ENCODE measurements at places on chromosomes 13 and 19.

- DNase-seq = no peak
Measured at GRCh38 chr13:57918913-57919312, 287.4 kb downstream of the PCDH17 start.

DNA sequence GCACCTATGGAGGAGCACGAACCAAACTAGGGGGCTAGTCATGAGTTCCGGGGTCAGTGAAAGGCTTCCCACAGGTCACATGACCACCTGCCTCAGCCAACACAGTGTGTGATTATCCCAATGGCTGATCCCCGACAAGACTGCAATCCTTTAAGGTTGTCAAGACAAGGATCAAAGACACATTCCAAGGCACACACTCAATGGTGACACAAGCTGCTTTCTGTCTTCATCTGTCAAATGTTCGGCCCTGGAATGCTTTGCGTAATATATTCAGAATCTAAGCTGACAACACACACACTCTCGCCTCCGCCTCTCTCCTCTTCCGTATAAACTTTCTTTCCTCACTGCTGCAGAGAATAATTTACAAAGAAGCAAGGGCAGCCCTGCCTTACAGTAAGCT, 11.7 kb downstream of the RANBP3 start:
- DNase-seq = no peak

DNA sequence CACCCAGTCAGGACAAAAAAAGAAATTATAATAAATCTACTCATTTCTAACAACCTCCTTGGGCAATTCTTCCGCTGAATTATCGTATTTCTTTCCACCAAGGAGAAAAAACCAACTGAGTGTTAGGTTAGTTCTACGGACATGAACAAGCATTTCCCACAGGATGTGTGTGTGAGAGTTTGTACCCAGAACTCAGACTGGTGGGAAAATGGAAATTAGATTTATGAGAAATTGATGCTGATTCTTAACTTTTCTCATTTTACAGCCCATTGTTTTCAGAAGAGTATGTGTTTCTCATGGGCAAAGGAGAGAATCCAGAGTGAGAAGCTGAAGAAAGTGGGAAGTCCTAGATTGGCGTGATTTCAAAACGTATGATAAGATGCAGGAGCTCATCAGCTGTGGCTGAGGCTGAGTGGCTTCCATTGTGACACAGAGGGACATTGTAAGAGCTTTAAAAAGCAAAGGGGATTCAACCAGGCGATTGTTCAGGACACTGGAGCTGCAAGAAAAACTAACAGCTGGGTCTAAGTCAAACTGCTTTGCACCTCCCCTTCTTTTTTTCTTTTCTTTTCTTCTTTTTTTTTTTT, 184.7 kb upstream of the ARGLU1 start:
- no peak for DNase-seq

DNA sequence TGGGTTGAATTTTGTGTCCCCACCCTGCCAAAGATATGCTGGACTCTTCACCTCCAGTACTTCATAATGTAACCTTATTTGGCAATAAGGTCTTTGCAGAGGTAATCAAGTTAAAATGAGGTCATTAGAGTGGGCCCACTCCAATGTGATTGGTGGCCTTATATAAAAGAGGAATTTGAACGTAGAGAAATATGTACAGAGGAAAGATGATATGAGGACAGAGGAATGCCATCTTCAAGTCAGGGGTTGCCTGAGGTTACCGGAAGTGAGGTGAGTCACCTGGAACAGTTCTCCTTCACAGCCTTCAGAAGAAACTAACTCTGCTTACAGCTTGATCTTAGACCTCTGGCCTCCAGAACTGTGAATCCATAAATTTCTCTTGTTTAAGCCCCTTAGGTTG, 69.9 kb downstream of the GPC5 start:
- DNase-seq = peak; percentile 4

- DNase-seq = no peak
Measured at GRCh38 chr19:4229179-4229931, at the start of gene EBI3. TSS of gene EBI3 (plus strand) at chr19:4229523. CDS start at chr19:4229551, 28 bp downstream.

DNA sequence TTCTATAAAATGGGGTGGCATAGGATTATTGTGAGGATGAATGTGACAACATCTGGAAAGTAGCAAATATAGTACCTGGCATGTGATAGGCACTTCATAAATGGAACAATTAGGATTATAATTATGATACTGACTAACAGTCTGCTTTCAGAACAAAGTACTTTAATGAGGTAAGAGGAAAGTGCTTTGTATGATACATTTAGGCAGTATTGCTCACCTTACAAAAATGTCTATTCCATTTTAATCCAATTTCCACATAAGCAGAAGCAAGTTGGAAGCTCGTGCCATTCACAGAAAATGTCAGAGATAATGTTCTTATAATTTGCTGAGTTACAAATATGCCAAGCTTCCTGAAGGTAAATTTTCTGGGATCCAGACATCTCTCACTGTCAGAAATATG, 16.9 kb upstream of the HTR2A start:
- DNase-seq = no peak

- peak; percentile 77 for DNase-seq
Measured at GRCh38 chr19:54792814-54793213, 10.6 kb upstream of the KIR2DL4 start.

DNA sequence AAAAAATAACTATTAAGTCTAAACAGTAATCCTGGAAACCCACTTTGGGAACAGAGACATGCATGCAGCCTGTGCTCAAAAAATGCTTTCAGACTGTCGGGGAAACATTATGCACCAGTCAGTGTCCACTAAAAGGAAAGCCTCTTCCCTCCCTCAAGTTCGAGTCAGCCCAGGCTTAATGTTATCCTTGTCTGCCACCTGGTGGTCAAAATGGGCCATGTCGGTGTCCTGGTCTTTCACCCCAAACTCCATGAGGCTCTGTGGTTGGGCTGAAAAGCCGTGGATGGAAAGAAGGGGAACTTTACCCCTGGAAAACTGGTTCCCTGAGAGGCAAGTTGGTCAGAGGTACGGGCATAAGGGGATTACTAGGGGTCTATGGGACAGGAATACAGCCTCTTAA, 88.4 kb upstream of the ZNF492 start:
- DNase-seq = peak; percentile 75

DNA sequence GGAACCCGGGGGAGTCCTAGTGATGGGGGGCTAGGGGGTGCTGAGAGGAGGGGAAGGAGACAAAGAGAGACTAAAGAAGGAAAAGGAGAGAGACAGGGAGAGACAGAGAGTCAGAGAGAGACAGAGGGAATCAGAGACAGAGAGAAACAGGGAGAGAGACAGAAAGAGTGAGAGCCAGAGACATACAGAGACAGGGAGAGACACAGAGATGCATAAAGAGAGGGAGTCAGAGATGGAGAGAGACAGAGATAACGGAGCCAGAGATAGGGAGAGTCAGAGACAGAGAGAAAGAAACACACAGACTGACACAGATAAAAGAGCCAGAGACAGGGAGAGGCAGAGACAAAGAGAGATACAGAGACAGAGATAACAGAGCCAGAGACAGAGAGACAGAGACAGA, 1.5 kb upstream of the TNFSF9 start:
- no peak for DNase-seq

DNA sequence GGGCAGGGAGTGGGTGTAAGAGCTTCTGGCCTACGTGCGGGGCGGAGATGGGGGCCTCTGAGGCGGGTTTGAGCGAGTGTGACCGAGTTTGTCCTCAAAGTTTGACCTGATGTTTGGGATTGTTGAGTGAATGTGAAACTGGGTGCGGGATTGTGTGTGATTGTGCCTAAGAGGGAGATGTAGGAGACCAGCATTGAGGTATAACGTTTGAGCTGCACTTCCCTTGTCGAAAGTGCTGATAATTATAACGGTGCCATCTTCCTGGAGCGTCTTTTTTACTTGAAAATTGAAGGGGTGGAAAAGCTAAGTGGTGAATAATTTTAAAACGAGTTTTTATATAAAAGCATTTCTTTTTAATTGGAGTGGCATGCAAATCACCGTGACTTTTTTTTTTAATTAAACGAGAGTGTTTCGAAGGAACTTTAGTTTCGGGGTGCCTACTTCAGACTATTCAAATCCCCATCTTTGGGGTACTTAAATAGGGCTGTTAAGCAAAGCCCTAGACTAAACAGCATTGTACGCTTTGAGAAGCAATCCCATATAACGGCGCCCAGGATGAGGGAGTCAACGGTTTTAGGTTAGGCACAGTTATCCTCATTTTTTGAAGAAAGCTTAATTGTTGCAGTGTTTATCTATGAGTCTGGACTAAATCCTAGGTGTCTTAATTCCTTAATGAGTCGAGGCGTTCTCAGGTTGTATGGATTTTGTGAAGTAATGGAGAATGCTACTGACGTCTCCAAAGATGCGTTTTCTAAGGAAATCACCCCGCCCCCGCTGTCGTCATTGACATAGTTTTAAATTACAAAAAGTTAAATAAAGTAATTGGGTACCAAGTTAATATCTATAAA, 594 bp downstream of the ZNF146 start:
- DNase-seq = no peak

Data from RPMI8226 (cell line).